IPS DF 19.7 (cell line): ENCODE measurements at places on chromosomes 7 and 10.

DNA sequence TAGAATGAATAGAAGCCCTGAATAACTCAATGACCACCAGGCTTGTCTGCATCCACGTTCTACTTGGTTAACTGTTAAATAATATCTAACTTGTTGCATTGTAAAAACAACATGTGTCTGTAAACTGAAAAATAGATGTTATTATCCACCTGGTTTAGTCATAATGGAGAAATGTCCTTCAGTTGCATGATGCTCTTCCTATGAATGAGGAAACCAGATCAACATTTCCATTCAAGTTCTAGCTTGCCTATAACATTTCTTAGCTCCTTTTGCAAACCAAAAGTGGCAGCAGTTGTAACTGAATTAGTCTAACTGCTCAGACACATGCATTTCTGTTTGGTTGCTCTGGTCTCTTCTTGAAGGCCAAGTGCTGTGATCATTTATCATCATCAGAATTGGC lies 62.9 kb upstream of the BET1 start:
- no peak for DNase-seq

DNA sequence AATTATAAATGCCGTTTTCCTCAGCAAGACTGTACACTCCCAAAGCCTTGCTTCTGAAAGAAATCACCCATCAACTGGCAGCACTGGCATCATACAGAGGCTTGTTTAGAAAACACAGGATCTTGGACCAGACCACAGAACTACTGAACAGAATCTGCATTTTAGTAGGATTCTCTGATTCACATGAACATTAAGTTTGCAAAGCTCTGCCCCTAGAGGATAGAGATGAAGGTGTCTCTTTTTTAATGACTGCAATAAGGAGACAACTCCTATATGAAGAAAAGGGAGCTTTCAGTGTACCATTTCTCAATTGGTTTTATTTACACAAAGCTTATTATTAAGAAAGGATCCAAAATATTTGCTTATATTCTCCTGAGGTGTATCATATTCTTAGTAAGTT lies 172.7 kb downstream of the AGMO start:
- DNase-seq = no peak

DNA sequence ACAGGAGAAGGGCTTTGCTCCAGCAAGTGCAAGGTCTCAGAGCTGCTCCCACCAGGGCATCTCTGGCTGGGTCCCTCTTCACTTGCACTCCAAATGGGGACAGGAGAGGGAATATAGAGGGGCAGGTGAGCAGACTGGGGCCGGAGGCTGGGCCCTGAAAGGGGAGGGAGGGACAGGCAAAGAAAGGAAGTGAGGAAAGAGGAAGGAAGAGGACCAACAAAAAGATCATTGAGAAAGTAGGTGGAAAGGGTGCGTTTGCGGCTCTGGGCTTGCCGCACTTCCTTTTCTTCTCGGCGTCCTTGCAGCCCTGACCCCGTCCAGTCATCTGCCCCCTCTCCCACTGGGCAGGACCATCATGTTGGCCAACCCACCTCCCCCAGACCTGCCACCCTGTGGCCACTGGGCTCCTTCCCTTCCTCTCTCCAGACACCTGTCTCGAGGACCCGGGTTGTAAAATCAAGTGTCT lies 14.0 kb downstream of the ITPRIP start:
- no peak for DNase-seq

GRCh38 chr7:151710646-151711434 lies 166.1 kb downstream of the PRKAG2 start:
- no peak for DNase-seq

DNA sequence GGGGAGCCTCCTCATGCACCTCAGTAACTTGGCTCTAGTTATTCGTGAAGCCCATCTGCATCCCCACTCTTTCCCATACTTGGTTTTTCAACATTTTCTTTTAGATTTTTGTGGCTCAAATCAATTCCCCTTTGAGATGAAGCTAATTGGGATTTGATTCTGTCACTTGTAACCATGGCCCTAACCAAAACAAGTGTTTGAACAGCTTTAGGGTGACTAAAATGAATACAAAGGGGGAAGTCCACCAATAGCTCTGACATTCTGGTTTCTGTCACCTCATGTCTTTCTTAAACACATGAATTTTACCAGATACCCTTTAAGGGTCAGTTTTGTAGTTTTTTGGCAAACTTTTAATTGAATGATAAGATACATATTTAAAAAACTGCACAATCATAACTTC lies 87.0 kb downstream of the PCGF5 start:
- no peak for DNase-seq

DNA sequence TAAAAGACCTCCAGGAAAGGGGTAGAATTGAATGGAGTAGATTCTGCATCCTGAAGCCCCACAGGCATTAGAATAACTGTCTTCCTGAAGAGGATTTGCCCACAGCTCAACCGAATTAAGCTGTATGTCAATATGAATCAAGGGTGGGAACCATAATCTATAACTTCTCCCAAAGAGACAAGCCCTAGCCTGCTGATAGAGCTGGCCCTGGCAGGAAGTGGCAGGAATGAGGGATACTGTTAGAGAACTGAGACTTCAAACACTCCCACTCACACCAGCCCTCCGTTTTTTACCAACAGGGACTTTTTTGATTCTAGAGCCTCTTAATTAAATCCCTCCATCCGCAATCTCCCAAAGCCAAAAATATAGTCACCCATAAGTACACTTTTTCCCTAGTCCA lies 12.2 kb upstream of the DUSP5 start:
- no peak for DNase-seq

- no peak for DNase-seq
These were observed 389.4 kb upstream of the AUTS2 start for GRCh38 chr7:69208848-69209247.

- DNase-seq = no peak
These were observed 141.7 kb downstream of the SH3PXD2A start for GRCh38 chr10:103713676-103714075.

DNA sequence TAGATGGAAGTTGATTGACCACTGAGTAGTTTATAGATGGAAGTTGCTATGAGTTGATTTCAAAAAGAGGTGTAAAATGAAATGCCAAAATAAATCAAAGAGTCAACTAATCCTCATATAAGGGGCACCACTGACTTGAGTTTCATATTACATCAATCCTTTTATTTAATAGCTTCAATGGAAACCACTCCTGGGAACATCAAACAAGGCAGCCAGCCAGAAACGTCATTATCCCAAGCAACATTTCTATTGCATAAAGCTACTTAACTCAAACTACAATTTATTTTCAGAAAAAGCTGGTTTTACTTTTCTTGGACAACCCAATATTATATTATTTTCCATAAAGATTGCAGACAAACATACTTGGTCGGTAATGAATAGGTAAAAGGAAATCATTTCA lies 162.1 kb downstream of the TSPAN12 start:
- DNase-seq = no peak
